Stimulated activated CD4-positive, alpha-beta T cell treated with anti-CD3 and anti-CD28 coated beads, Interleukin-1b, Interleukin-23, amount 100 ng/mL, for 24 hours (primary cell): ENCODE measurements at places on chromosomes 7 and 10.

- no peak for DNase-seq
Measured at GRCh38 chr7:84238596-84238995, 44.0 kb upstream of the SEMA3A start.

DNA sequence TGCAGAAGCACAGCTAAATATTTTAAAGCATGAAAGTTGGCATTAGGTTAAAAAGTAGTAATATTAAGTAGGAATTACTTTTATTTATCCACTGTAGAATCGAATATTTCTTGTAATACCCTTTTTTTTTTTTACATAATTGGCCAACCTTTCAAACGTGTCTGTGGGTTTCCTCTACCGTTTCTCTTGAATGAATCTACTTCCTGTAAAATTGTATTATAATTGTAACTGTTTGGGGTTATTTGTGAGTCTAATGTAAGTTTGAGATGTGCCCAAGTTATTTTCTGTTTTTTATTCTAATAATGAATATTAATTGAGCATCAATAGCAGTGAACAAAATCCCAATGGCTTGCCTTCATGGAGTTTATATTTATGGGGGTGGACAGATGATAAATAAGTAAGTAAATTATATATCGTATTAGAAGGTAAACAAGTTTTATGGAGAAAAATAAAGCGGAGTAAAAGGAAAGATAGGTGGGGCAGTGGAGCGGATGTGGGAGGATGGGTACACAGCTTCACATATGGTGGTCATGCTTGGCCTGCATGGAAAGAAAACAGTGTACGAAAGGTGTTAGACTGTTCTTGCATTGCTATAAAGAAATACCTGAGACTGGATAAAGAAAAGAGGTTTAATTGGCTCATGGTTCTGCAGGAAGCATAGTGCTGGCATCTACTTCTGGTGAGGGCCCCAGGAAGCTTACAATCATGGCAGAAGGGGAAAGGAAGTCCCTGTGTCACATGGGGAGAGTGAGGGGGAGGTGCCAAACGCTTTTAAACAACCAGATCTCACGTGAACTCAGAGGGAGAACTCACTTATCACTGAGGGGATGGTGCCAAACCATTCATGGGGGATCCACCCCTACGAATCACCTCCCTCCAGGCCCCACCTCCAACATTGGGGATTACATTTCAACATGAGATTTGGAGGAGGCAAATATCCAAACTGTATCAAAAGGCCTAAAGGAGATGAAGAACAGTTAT, 5.4 kb downstream of the TSPAN13 start:
- no peak for DNase-seq

- no peak for DNase-seq
Measured at GRCh38 chr10:86312701-86313270, 53.8 kb downstream of the GRID1 start.

DNA sequence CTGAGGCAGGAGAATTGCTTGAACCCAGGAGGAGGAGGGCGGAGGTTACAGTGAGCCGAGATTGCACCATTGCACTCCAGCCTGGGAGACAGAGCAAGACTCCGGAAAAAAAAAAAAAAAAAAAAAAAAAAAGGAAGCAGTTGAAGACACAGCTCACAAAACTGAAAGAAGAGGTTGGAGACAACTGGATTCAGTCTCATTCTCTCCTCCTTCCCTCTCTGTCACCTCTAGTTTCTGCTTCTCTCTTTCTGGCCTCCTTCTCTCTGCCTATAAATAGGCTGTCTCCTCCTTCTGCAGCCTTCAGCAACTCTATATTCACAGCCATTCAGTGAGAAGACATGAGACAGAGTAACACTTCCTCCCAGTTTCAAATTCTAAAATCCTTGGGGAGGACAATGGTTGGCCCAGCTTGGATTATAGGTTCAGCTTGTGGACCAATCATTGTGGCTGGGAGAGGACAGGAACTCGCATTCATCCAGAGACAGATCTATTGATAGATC, 125.6 kb upstream of the HABP2 start:
- DNase-seq = no peak

GRCh38 chr7:111294494-111294893, 203.6 kb downstream of the LRRN3 start:
- DNase-seq = no peak

DNA sequence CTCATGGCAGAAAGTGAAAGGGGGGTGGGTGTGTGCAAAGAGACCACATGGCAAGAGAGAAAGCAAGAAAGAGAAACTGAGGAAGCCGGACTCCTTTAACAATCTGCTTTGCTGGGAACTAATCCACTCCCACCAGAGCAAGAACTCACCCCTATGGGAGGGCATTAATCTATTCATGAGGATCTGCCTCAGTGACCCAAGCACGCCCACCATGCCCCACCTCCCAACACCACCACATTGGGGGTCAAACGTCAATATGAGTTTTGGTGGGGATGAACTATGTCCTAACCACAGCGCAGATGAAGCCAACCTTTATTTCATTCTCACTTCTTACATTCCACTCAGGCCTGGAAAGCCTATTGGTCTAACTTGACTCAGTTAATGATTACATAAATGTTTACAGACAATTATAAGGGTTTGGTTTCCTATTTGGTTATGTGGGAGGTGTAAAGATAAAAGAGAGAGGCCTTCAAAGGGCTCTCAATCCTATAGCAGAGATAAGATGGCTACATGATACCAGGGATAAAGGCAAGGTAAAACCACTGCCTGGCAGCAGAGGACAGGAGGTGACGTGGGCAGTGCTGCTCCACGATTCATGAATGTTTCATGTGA, 601.8 kb downstream of the PARD3 start:
- DNase-seq = no peak

DNA sequence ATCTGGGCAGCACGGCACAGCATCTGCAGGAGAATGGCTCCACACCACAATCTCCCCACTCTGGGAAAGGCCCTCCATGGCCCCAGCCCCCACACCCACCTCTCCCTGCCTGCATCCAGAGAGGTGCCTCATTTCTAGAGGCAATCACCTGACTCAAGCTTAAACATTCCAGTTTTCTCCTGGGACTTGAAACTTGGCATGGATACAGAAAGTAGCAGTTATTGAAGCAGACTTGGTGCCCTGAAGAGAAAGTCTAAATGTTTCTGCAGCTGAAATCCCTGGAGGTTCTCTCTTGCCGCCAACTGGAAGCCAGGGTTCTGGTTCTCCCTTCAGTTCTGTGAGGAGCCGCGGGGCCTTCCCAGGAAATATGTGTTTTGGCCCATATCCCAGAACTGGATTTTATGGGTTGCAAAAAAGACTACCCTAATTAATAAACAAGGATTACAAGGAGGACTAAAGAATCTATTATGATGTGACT, 122.8 kb downstream of the SKIDA1 start:
- DNase-seq = no peak

GRCh38 chr7:151133266-151133985, 34.1 kb downstream of the GBX1 start:
- no peak for DNase-seq

DNA sequence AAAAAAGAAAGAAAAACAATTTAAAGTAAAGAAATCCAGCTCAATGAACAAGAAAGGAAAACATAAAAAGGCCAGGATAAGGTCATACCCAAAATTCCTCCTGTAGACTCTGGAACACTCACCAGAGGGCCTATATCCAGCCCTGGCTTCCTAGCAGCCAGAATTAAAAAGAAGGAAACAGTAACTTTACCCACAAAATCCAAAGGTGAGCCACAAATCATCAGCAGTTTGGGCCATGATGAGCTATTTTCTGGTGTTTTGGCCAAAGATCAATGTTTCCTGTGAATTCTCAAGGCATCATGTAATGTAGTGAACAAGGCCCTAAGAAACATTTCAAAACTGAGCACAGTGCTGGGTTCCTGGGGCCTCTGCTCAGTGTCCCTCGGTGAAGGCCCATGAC, 87.8 kb downstream of the LARP4B start:
- DNase-seq = no peak

GRCh38 chr7:1225441-1226185, 7.1 kb upstream of the UNCX start:
- DNase-seq = no peak
